GM12865 (cell line): ENCODE measurements at places on chromosomes 12 and 14.
A peak's percentile ranks its signal among the peaks of the same experiment; 100 is the strongest.

GRCh38 chr12:124509676-124510300 lies 57.6 kb downstream of the NCOR2 start:
- DNase-seq, result no peak

DNA sequence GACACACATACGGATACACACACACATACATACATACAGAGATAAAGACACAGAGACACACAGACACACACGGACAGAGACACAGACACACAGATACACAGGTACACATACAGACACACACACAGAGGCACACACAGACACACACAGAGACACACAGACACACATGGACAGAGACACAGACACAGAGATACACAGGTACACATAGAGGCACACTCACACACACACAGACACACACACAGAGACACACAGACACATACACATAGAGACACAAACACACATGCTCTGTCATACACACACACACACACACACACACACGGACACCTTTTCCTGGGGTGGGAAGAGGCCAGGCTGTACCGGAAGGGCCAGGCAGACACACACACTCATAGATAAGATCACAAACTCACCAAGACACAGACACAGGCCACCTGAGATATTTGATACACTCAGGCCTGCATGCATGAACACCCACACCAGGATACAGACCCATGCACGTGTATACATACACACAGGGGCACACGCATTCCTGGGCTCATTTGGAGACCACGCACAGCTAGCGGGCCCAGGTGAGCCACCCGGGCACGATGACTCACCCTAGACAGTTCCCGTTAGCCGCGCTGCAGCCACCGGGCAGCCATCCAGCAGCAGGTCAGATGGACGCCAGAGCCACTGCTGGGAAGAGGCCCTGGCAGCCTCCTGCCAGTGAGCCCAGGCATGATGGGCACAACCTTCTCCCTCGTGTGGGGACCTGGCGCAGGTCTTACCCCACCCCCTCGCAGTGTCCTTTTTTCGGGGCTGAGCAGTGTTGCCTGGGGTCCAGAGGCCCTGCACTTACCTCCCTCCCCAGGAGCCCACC lies 1.8 kb upstream of the AHNAK2 start:
- no peak for DNase-seq

- no peak for DNase-seq
Measured at GRCh38 chr12:50006754-50007442, 18.4 kb downstream of the RACGAP1 start.

- no peak for DNase-seq
Measured at GRCh38 chr12:106288494-106289195, 13.9 kb upstream of the TCP11L2 start.

DNA sequence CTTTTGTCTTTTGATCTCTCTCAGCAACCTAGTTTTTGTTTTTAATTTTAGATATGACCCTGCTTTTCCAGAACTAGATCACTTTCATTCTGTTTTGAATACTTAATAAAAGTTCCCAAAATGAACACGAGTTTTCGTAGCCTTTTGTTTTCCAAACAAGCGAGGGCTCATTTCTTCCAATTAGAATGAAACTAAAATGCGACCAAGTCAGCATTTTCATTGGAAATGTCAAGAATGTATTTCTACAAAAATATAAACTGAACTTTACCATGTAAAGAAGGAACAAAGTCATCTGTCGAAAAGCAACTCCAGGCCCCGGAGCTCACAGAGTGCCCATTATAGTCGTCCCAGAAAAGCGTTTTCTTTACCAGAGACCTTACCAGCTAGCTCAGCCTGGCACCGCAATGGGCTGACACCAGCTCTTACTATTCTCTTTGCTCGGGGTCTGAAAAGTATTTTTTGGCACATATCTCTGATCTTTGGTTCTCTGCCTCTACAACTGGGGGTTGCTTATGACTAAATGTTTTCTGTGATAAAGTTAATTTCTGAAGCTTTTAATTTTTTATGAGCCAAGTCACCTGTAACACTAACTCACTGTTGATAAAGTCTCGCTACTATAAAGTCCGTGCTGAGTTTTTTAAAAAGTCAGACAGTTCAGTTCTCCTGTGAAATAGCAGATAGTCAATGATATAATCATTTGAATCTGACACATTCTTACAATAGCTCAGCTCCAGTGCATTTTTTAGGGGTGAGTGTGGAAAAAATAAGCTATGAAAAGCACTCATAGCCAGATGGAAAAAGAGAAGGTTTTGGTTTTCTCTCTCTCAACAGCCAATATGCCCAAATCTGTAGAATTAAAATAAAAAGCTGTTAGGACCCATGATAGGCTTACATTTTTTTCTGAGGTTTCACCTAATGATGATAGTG lies 43.4 kb downstream of the SAMD4A start:
- DNase-seq, result no peak

DNA sequence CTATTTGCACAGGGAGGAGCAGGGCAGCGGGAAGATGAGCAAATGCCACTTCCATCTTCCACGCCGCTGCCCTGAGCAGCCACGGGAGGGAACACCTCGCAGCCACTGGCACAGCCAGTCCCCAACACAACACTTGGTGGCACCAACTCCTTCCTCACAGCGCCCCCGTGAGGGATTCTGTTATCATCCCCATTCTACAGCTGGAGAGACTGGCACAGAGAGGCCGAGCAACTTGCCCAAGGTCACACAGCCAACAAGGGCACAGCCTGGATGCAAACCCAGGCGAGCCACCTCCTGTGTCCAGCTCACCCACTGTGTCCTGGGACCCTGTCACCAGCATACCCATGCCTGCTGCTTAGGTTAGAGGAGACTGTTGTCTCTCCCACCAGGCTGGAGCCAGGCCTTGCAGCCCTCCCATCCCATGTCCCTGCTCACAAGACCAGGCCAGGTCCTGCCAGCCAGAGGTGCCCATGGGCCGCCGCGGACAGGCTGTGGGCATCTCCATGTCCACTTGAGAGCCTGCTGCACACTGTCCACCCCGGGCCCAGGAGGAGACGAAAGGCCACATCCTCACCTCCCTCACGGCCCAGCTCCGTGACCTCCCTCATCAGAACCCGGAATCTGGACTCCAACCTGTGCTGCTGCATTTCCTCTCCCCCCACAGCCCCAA lies 57.0 kb downstream of the NCOR2 start:
- DNase-seq, result peak; percentile 26

DNA sequence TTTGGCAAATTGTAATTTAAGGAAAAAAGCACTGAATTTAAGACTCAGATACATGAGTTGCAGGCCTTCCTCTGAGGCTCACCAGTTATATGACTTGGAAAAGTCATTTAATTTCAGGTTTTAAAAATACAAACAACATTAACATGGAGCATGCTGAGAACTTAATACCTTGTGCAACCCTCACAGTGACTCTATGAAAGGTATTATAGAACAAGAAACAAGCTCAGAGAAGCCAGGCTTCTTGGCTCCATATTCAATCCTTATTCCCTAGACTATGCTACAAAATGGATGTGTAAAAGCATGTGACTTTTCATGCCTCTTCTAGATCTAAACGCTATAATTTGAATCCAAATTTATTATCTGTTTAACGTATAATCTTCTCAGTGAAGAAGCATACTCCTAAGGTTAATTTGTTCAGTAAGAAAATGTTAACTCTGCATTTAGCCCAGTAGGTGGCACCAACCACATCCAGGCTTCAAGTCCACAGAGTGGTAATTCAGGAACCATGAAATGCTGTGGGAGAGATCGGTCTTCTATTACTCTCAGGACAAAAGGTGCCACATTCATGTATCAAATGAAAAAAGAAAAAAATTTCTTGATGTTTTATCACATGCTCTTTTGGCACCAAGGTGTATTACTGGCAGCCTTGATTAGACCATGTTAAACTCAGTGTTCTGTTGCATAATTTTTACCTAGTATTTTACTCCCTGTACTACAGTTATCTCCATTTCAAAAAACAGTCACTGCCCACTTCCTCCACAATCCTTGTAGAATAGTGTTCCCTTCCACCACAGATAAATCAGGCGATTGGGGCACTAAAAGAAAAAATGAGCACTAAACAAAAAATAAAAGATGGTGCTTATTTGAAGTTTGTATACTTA lies 9.3 kb downstream of the CCDC196 start:
- peak; percentile 78 for DNase-seq

- DNase-seq, result no peak
Measured at GRCh38 chr14:103961928-103962578, 19.7 kb upstream of the RD3L start.

DNA sequence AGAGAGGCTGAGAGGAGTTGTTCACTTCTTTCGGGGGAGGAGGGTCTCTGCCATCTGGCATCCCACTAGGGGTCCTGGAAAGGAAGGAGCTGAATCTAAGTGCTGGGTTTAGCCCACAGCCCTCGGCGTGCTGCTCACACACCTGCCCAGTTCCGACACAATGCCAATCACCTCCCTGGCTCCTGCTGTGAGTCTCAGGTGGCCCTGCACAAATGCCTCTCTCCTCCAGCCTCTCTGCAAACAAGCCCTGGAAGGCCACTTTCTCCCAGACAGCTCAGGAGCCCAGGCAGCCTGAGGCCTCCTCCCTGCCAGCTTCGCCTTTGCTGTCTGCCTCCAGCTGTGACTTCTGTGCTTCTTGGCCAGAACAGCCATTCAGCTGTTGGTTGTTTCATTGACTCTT lies 51.2 kb downstream of the SMIM41 start:
- DNase-seq, result no peak
